ENCODE measurements at places on chromosomes 12 and 14. TPM values are rescaled to one million over a fixed set of nuclear protein-coding genes. Genes with fewer than 3 reads are reported as not detected.

CAPZA3 gene
- not detected for total RNA-seq

UTP20 gene
- 9.3 TPM for total RNA-seq

RHOF gene
- 13.3 TPM for total RNA-seq

MYF6 gene
- 0.29 TPM for total RNA-seq

DNA sequence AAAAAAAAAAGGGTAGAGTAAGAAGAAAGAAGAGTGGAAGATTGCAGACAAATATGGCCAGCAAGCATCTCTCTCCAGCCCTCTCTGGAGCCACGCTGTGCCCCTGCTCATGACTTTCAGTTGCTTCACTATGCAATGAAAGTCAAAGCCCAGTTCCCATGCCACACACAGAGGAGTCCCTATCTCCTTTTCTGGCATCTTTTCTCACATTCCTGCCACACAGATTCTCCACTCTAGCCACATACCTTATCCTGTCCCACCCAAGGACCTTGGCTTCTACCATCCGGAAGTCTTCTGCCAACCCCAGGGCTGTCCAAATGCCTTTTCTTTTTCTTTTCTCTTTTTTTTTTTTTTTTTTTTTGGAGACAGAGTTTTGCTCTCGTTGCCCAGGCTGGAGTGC, 39.3 kb upstream of the CAPRIN2 start:
- peaks cover 9% of the 10 kb centered on the region for H3K27me3 ChIP-seq
- no peak for DNase-seq
- peaks cover 23% of the 10 kb centered on the region for H3K4me1 ChIP-seq

- H3K27ac ChIP-seq: no peak overlapping the region
- peaks cover 43% of the 10 kb centered on the region for H3K4me1 ChIP-seq
- DNase-seq: no peak
- peaks cover 45% of the 10 kb centered on the region for H3K36me3 ChIP-seq
- no peaks in the 10 kb centered on the region for H3K27me3 ChIP-seq
Measured at GRCh38 chr14:20456971-20457370, 1.9 kb downstream of the APEX1 start.

- H3K36me3 ChIP-seq: no peaks in the 10 kb centered on the region
- no peaks in the 10 kb centered on the region for H3K27me3 ChIP-seq
- H3K4me1 ChIP-seq: no peaks in the 10 kb centered on the region
- no peak for DNase-seq
- H3K4me3 ChIP-seq: no peak overlapping the region
Measured at GRCh38 chr12:104775731-104776231, 182.3 kb downstream of the SLC41A2 start.

DNA sequence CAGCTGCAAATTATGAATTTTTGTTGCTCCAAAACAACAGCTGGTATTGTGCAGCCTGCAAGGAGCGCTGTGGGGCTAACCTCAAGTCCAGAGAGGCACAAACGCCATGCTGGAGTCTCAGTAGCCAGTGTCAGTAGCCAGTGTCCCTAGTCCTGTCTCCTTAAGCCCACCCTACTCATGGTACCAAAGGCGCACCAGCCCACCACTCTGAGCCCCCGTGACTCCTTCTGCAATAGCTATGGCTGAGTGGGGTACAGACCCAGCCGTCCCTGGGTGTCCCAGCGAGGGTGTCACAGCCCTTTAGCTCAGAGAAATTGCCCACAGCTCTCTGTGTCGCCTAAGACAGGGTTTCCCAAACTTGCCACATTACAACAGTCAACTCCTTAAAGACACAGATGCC, 65.2 kb downstream of the ARL6IP4 start:
- DNase-seq: no peak
- no peak overlapping the region for H3K27ac ChIP-seq
- no peak overlapping the region for H3K4me3 ChIP-seq
- no peaks in the 10 kb centered on the region for H3K27me3 ChIP-seq

GRCh38 chr14:69606258-69607184, 4.9 kb upstream of the SUSD6 start:
- no peak overlapping the region for H3K27ac ChIP-seq
- no peak overlapping the region for H3K4me3 ChIP-seq
- H3K27me3 ChIP-seq: no peaks in the 10 kb centered on the region
- no peak for DNase-seq

GRCh38 chr12:54472494-54473262, 724 bp downstream of the GTSF1 start:
- no peak overlapping the region for H3K27ac ChIP-seq
- H3K27me3 ChIP-seq: no peaks in the 10 kb centered on the region
- H3K4me3 ChIP-seq: no peak overlapping the region
- no peaks in the 10 kb centered on the region for H3K36me3 ChIP-seq
- no peaks in the 10 kb centered on the region for H3K4me1 ChIP-seq
